ENCODE measurements at places on chromosomes 7 and 10. TPM values are rescaled to one million over a fixed set of nuclear protein-coding genes. Genes with fewer than 3 reads are reported as not detected.

- ATAC-seq, result no peak
Measured at GRCh38 chr7:91504919-91505318, 240.7 kb downstream of the FZD1 start.

DNA sequence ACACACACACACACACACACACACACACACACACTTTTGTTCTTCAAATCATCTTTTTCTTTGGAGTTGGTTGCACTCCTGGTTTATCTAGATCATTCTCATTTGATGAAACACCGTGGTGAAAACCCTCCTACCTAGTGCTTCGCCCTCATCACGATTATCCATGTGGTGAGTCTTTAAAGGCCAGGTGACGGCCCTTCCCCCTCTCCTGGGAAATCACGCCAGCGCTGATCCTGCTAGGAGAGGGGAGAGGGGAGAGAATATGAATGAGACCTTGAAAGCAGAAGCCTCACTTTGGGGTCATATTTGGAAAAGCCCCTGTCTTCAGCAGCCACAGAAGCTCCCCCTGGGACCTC, 103.9 kb upstream of the LRRC4 start:
- ATAC-seq, result no peak

GRCh38 chr7:1010226-1010625, 27.2 kb downstream of the CYP2W1 start:
- ATAC-seq, result no peak

DNA sequence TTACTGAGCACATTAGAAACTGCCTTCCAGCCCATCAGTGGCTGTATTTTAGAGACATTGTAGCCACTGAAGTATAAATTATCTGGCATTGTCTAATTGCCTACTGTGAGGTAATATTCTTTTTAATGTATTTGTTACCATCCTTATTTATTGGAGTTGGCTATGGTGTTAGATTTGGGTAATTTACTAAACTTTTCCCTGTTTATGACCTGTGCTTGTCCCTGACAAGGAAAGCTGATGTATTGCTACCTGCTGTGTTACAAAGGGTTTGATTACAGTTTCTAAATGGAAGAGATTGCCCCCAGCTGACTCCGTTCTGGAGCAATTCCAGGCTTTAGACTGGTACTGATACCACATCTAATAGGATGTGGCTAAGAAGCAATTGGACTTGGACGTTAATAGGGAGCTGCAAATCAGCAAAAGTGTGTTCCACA, 12.3 kb upstream of the ASCC1 start:
- no peak for ATAC-seq

GRCh38 chr7:7653593-7654187, 13.1 kb downstream of the UMAD1 start:
- ATAC-seq, result peak; percentile 19

DNA sequence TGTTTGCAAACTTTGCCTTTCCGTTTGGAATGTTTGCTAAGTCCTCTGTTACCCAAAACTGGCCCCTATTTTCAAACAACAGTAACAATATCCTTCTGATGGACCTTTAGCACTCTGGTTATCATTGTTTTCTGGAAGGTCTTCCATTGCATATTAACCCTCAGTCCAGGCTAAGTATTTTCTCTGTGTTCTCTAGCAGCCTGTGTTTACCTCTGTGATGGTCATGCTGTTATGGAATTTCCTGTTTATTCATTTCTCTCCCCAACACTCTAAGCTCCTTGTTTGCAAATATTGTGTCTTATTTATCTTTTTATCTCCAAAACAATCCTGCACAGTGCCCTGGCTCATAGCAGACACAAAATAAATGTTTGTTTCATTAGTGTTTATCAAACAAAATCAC, 560.3 kb downstream of the ATRNL1 start:
- ATAC-seq, result no peak

DNA sequence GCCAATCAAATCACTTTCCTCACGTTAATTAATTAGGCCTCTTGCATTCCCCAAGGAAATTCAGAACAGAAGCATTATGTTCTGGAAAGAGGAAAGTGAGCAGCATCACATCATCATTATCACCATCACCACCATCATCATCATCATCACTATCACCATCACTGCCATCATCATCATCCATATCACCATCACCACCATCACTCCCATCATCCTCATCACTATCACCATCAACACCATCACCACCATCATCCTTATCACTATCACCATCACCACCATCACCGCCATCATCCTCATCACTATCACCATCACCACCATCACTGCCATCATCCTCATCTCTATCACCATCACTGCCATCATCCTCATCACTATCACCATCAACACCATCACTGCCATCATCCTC, 31.4 kb upstream of the PLXNA4 start:
- no peak for ATAC-seq

GRCh38 chr7:33393770-33394169, 264.4 kb downstream of the BBS9 start:
- no peak for ATAC-seq

- peak; percentile 93 for ATAC-seq
Measured at GRCh38 chr10:99845837-99846382, 63.5 kb downstream of the ABCC2 start.

DNA sequence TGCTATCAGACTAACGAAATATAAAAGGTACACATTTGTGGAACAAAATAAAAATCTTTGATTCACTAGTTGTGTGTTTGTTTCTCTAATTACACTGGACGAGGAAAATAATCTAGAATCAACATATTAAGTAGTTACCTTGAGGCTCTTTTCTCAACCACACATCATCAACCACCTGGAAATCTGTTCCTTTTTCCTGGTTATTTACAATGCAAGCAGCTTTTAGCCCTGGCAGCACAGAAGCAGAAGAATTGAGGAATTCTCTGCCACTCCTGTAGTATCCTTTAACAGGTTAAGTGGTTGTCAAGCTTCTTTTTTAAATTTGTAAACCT, 23.7 kb downstream of the NUP42 start:
- ATAC-seq, result no peak

The DKK1 gene
- not detected for total RNA-seq

- no peak for ATAC-seq
Measured at GRCh38 chr10:152915-153314, 17.7 kb downstream of the ZMYND11 start.

DNA sequence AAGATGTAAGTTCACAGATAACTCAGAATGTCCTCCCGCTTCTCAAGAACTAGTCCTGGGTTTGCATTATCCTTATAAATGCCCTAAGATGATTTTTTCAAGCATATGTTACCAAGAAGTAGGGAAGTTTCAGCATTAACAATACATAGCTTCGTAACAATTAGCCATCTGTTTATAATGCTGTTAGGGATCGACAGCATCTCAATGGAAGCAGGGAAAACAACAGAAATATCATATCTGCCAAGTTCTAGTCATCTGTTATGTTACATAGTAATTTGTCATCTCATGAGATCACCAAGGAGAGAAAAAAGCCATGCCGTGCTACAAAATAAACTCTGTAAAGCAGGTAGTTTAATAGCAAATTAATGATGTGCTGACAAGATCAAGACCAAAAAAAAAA, 731.5 kb upstream of the C7orf33 start:
- no peak for ATAC-seq

DNA sequence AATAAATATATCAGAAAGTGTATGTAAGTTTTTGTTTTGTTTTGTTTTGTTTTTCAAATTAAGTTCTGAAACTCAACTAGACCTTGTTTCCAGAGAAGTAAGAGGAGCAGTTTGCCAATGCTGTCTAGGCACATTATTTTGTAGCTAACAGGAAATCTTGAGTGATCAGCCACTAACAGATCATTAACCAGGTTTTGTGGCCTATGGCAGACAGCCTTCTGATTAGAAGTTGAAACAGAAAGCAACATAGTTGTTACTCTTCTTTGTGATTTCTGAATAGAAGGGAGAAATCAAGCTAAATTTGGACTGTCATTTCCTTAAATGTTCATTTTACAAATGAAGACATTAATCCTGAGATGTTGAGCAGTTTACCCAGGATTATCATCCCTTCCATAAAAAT, 142.6 kb downstream of the PLXDC2 start:
- no peak for ATAC-seq

DNA sequence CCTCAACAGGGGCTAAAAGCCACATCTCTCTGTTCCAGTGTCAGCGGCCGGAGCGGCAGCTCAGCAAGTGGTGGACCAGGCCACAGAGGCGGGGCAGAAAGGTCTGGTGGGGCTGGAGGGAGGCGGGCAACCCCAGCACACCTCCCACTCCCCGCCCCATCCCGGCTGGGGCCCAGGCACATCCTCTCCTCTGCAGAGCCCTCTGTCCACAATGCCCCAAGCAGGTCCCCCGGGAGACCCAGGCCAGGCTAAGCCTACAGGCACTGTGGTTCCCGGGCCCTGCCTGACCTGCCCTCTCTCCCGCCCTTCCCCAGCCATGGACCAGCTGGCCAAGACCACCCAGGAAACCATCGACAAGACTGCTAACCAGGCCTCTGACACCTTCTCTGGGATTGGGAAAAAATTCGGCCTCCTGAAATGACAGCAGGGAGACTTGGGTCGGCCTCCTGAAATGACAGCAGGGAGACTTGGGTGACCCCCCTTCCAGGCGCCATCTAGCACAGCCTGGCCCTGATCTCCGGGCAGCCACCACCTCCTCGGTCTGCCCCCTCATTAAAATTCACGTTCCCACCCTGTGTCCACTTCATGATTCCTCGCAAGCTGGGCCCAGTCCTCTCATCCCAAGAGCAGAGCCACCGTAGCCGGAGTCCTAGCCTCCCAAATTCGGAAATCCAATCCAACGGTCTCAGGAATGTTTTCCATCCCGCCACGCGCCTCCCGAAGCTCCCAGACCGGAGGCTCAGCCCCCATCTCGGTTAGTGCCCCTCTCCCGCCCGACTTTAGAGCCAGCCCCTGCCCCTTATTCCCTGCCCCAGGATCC, 2.1 kb downstream of the ADIRF start:
- no peak for ATAC-seq

DNA sequence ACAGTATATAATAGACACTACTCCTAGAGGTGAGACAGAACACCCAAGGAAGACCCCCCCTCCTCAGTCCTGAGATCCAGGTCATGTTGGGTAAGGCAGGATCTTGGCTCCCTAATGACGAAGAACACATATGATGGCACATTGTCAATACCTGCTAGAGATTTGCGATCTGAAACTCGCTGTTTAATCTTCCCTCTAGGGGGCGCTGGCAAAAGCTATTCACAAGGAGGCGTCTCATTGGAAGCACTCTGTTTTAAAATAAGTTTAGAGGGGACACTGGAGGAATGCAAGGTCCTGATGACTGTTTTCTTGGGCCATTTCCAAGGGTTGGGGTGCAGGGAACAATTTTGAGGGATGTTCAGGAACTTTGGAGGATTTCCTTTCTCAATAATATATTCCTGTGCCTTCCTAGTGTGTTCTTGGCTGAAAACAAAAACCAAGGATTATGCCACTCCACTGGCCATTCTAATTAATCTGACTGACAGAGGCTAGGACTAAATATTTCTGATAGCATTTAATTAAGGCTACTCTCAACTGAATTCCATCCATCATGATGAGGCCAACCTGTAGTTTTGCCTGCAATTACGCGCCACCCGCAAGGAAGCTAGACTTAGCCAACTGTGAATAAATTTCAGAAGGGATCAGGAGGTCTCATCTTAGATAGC, 1013.8 kb upstream of the MBL2 start:
- no peak for ATAC-seq

DNA sequence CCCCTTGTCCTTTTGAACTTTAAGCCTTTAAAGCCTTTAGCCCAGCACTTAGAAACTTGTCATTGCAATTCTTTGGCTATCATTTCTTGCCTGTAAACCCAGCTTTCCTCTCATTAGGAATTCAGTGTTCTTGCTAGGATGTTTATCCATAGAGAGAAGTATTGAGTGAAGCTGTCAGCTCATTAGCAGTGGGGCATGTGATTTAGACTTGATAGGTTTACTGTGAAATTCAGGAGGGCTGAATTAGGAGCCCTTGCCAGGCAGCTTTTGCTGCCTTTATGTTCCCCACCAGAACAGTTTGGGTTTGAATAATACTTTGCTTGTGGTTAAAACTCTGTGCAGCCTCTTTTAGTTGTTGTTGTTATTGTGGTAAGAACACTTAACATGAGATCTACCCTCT, 39.5 kb downstream of the LHFPL3 start:
- ATAC-seq, result no peak

GRCh38 chr7:54664235-54665228, 94.5 kb downstream of the SEC61G start:
- peak; percentile 52 for ATAC-seq

GRCh38 chr10:27912231-27912630, 86.6 kb downstream of the ODAD2 start:
- ATAC-seq, result no peak

The FAM131B gene
- total RNA-seq, result 0.85 TPM

DNA sequence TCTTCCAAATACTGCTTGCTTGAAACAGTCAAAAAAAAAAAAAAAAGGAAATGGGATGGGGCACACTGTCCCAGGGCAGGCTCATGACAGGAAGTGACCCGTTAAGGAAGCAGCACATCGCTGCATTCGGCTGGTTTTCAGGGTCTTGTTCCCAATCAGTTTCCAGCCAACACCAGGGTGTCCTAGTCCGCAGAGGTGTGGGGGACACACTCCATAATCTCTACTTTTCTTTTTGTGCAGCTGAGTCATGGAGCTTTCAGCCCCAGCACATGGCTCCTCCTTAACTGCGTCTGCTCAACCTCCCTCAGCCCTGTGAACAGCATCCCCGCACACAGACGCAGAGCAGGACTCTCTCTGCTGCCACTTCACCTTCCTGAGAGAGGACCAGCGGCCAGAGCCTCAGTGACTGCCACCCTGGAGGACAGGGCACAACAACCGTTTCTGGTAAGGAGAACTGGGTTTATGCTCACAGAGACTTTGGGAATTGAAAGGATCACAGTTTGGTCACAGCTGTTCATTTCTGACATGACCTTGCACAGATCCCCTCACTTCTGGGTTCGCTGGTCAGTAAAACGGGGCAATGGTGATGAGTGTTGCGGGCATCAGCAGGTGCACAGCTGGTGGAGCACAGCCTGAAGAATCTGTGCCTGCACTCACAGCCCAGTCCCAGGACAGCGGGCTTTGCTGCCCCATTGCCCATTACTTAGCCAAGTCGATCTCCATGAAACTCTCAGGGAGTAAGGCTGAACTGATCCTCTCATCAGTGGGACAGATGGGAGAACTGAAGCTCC, at the start of gene GIMAP5:
Gene GIMAP5, plus strand, starts transcription at position 154 of the 791 bp plus-strand sequence. CDS start 3,467 bp downstream, outside the sequence.
- ATAC-seq, result peak; percentile 38

DNA sequence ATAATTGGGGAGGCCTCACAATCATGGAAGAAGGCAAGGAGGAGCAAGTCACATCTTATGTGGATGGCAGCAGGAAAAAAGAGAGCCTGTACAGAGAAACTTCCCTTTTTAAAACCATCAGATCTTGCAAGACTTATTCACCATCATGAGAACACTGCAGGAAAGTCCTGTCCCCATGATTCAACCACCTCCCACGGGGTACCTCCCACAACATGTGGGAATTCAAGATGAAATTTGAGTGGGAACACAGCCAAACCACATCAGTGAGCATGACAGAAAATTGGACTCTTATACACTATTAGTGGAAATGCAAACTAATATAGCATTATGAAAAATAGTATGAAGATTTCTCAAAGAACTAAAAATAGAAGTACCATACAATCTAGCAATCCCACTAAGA, 271.2 kb downstream of the MAGI2 start:
- no peak for ATAC-seq

- ATAC-seq, result no peak
Measured at GRCh38 chr10:129472696-129473555, 5.9 kb downstream of the MGMT start.

The KLF14 gene
- total RNA-seq, result not detected

The PRKAR2B gene
- total RNA-seq, result 0.95 TPM

GRCh38 chr10:57579926-57580325, 687.8 kb downstream of the IPMK start:
- no peak for ATAC-seq
